Activated CD8-positive, alpha-beta T cell treated with anti-CD3 and anti-CD28 coated beads, Interleukin-2, amount 10 ng/mL, durations not matched to agents 7 days and 5 days (primary cell): ENCODE measurements at places on chromosomes 7 and 10. TPM values are rescaled to one million over a fixed set of nuclear protein-coding genes. Genes with fewer than 3 reads are reported as not detected.

Gene NRAP
- not detected for total RNA-seq

DNA sequence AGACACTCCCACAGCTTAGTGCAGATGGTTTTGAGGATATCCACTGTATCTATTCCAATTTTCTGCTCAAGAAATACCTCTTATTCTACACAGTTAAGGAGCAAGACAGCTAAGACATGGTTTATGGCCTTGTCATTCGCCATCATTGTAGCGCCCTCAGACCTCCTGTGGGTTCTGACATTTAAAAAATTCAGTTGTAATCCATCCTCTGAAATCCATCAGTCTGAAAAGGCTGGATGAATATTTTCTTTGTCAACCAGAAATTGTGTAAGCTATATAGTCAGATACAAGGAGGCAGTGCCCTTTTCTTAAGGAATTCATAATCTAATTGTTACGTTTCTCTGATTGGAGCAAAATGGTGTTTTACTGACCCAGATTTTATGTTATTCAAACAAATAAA is 353.6 kb downstream of the GALNT17 start:
- DNase-seq = no peak

DNA sequence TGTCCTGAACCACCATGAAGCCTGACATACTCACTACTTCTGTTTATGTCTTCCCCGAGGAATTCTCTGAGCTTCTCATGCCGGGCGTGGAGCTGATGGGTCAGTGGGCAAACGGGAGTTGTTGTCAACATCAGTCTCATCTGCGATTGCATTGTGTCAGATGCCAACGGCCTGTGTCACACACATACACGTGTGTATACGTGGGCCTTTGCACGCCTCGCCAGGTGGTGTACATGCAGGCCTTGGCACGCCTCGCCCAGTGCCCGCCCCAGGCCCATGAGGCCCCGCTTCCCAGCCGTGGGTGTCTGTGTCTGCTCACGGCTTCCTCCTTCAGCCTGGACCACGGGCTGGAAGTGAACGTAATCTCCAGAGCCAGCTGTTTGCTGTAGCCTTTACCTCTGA is 7.5 kb upstream of the CSGALNACT2 start:
- DNase-seq = peak; percentile 18

DNA sequence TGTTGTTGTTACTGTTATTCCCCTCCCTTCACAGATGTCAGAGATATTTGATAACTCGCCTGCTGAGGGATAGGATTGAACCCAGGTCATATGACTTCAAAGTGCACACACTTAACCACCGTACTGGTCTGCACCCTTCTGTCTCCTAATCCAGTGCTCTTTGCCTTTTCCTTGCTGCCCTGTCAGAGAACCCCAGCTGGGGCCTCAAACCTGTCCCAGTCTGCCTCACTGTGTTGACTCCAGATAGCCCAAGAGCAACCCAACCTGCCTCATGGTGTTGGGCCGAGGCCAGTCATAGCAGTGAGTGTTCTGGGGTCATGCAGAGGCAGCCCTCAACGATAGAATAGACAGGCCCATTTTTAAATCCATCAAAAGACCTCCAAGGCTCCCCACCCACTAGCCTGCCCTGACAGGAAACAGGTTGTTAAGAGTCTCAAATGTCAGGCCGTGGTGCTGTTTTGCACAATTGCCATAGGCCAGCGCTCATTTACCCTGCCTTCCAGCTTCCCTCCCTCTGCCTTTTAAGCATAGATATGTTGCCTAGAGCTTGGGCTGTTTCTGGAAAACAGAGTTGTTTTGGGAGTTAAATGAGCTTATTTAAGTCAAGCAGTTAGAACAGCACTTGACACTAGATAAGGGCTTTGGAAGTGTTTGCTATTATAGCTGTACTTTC is 37.0 kb upstream of the PDCD4 start:
- peak; percentile 58 for DNase-seq

DNA sequence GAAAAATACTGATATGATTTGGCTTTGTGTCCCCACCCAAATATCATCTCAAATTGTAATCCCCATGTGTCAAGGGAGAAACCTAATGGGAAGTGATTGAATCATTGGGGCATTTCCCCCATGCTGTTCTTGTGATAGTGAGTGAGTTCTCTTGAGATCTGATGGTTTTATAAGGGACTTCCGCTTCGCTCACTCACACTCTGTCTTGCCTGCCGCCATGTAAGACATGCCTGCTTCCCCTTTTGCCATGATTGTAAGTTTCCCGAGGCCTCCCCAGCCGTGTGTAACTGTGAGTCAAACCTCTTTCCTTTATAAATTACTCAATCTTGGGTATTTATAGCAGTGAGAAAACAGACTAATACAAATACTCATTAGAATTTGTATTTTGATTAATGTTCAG is 5.1 kb upstream of the MRPS17 start:
- no peak for DNase-seq

Gene PRSS2
- total RNA-seq = not detected

- DNase-seq = no peak
These were observed 35.0 kb downstream of the LHFPL3 start for GRCh38 chr7:104363355-104363754.

Gene AGAP5
- 9.3 TPM for total RNA-seq

Gene MYOZ1
- total RNA-seq = not detected

- no peak for DNase-seq
These were observed 133.4 kb downstream of the PRKCQ start for GRCh38 chr10:6446711-6447110.

DNA sequence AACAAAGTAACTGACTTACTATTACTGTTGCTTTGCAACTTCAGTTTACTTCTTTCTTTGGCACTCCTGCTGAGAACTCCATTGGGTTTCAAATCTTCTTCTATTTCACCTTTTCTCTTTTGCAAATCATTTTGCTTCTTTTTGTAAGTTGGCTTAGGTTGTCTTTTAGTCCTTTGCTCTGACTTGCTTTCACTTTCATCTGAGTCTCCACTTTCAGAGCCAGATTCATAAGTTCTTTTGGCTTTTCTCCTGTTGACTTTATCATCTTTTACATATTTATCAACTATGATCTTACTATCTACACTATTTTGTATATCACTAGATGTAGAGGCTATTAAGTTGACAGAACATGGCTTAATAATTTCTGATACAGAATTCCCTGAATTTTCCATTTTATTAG is 73.4 kb downstream of the NRBF2 start:
- no peak for DNase-seq

Gene CDK14
- total RNA-seq = not detected

DNA sequence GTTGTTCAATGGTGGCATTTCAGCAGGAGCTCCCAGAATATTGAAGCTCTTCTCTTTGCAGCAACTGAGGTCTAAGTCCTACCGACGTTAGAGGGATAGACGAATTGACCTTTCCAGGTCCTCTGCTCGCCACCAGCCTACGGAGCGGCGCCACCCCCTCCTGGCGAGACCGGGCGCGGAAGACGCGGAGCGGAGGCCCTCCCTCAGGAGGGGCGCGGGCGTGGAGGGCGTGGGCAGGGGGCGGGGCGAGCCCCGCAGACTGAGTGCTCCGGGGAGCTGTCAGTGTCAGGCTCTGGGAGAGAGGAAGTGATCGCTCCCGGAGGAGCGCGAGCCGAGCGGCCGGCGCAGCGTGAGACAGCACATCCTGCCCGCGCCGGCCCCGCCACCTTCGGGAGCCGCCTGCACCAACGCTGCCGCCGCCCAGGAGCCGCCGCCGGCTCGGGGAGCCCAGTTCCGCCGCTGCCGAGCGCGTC is at the start of gene DYNC1I1:
Gene DYNC1I1, plus strand, starts transcription at position 257 of the 473 bp plus-strand sequence. CDS start 32,176 bp downstream, outside the sequence.
- peak; percentile 29 for DNase-seq

Gene GNAT3
- not detected for total RNA-seq

GRCh38 chr7:51366930-51367613 is 50.5 kb upstream of the COBL start:
- DNase-seq = peak; percentile 22

GRCh38 chr7:32018845-32019578 is 51.2 kb downstream of the PDE1C start:
- no peak for DNase-seq

GRCh38 chr7:86925221-86925620 is 134.2 kb downstream of the ELAPOR2 start:
- DNase-seq = no peak

DNA sequence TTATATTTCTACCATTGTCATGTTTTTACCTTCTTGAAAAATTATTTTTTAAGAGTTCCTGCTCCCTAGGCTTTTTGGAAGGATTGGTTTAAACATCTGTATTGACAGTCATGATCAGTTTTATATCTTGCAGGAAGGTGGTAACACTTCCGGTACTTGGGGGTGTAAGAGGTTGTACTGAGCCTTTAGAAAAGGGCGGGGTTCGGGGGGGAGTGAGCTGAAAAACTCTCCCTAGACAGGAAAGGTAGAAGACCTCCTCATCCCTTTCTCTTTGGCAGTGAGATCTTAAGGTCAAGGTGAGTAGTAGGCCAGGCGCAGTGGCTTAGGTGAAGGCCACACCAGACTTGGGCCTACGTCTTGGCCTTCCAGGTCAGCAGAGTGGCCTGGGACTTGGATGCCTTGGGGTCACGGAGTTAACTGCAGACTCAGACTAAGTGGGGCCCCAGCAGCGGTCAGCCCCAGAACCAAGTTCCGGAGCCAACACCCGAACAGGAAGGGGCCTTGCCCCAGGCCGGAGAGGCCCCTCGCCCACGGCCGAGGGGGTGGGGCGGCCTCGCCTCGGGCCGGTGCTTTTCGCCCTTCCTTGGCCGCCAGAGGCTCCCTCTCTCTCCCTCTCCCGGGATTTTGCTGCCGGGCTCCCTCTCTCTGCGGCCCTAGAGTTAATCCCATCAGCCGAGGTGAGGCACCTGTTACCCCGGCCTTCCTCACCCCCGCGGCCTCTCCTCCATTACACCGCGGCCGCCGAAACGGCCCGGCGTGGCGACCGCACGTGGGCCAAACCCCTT is at the start of gene PPP1R9A:
Gene PPP1R9A, plus strand, starts transcription at position 569 of the 785 bp plus-strand sequence. CDS start 2,520 bp downstream, outside the sequence.
- DNase-seq = no peak

Gene KCNH2
- not detected for total RNA-seq

- peak; percentile 63 for DNase-seq
These were observed 80.3 kb upstream of the UCN3 start for GRCh38 chr10:5284311-5285057.

- DNase-seq = no peak
These were observed 858 bp downstream of the CCDC136 start for GRCh38 chr7:128792471-128793180.

- peak; percentile 59 for DNase-seq
These were observed 72.5 kb upstream of the UCN3 start for GRCh38 chr10:5292196-5292735.

Gene FOXP2
- not detected for total RNA-seq

DNA sequence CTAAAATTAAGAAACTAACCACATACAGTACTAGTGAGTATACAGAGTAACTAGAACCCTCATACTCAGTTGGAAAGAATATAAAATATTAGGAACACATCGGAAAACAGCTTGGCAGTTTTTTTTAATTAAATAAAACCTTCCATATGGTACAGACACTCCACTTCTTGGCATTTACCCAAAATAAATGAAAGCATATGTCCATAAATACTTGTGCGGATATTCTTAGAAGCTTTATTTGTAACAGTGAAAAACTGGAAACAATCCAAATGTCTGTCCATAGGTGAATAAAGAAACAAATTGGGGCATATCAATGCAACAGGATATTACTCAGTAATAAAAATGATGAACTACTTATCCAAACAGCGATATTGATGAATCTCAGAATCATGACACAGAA is 410.0 kb downstream of the HTR7 start:
- DNase-seq = no peak

Gene SLC35G1
- 3.1 TPM for total RNA-seq

DNA sequence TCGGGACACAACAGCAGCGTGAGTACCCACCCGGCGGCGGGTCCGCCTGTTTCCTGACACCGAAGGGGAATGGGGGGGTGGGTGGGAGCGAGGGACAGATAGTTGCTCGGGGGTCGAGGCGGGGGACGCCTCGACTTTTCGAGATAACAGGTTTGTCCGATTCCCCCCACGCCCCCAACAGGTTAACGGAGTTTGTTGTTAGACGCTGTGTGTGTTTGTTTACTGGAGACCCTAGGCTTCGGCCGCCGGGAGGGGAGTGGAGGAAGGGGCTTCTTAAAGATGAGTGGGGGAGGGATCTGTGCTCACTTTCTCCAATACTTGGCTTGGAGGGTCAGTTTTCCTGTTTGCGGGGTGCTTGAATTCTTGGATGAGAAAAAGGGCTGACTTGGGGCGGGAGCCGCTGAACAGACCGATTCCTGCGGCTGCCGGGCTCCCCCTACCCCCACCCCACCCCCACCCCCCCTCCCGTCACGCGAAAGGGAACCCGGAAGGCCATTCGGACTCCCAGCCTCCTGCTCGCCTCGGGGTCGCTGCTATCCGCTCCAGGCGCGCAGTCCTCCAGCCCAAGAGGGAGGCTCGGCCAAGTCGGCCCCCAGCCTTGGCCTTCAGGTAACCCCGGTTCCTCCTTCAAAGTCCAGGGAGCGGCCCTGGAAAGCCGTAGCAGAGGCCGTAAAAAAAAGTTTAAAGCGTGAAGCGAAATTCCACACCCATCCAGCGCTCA is 1.0 kb downstream of the SORCS3 start:
- no peak for DNase-seq

Gene PODXL
- 1.3 TPM for total RNA-seq

DNA sequence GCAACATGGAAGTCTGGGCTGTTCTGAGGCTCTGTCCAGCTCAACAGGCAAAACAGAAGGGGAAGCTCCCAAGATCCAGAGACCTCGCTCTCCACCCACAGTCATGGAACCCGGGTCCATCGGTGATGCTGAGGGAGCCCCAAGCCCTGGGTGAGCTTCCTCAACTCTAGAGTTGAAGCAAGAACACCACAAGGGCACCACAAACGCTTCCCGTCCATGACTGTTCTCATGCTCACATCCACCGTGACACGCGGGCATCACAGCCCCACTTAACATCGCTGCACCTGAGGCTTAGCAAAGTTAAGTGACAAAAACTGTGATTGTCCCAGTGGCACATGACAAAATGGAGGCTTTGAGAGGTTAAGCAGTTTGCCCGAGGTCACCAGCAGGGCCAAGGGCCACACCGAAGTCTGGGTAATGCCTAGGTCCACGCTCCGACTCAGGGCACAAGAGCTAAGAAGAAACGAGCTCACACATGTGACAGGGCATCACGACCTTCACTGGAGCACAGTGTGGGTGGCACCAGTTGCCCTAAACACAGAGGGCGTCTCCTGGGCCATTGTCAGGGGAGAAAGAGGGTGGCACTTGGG is 110.6 kb downstream of the OAT start:
- no peak for DNase-seq

Gene METTL27
- total RNA-seq = not detected

GRCh38 chr10:133130602-133131001 is 29.4 kb upstream of the KNDC1 start:
- DNase-seq = no peak

- DNase-seq = no peak
These were observed 33.2 kb upstream of the ZNF716 start for GRCh38 chr7:57416601-57417358.

DNA sequence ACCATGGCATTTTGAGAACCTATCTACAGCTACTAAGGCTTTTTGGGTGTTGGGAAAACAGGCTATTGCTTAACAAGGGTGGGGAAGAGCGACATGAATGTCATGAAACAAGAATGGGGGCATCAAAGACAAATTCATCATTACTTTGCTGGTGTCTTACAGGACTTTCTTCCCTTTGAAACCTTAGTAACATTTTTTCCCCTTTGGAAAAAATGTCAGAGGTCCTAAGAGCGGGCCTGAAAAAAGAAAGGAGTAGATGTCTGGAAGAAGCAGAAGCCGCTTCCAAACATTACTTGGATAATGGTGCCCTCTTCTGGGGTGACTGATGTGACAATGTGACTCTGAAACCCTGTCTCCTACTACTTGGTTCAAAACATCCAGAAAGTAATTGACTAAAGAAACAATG is 3.8 kb upstream of the DDX50 start:
- peak; percentile 64 for DNase-seq

- DNase-seq = no peak
These were observed 31.3 kb upstream of the GDI2 start for GRCh38 chr10:5844345-5845055.

Gene ALOX5
- 9.9 TPM for total RNA-seq
